ENCODE measurements at places on chromosomes 7 and 10.

DNA sequence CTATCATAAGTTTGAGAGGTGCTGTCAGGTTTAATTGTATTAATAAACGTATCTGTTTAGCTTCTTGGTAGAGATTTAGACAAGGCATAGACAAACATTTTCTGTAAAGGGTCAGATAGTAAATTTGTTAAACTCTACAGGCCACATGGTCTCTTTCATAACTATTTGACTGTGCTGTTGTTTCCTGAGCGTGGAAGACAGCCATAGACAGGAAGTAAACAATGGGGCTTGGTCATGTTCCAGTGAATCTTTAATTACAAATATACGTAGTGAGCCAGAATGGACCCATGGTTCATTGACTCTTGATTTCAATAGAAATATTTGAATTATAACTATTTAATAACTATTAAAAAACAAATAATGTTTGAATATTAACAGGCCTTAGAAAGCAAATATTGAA is 451.1 kb downstream of the SH2D4B start:
- no peak for DNase-seq

GRCh38 chr10:11510281-11510680 is 101.2 kb downstream of the USP6NL start:
- no peak for DNase-seq

DNA sequence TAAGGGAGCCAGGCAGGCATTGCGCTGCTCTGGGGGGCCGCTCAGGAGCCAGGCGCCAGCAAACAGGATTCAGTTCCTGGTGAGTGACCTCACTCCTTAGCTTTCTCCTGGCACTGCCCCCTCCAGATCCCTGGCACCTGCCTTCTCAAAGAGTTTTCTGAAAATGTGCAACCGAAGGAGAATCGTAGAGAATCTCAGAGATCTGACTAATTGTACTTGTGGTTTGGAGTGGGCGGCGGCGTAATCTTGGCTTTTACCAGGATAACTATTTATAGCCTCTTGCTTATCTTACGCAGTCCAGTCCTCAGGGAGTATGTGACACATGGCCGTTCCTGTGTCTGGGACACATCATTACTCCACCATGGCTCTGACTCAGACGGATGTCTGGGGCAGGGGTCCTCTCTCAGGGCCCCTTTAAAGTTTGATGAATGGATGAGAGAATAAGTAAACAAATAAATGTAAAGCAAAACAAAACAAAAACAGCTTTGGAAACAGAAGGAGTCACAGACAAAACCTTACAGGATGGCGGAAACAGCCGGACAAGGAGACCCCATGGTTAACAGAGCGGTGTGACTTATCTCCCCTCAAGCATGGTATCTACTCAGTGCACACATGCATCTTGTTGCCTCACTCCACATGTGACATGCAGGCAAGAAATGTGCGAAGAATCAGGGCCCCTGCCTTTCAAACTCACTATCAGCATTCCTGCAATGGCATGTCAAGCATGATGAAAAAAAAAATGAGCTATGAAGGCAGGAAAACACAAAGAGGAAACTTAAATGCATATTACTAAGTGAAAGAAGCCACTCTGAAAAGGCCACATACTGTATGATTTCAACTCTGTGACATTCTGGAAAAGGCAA is 99.7 kb downstream of the TNS3 start:
- no peak for DNase-seq

DNA sequence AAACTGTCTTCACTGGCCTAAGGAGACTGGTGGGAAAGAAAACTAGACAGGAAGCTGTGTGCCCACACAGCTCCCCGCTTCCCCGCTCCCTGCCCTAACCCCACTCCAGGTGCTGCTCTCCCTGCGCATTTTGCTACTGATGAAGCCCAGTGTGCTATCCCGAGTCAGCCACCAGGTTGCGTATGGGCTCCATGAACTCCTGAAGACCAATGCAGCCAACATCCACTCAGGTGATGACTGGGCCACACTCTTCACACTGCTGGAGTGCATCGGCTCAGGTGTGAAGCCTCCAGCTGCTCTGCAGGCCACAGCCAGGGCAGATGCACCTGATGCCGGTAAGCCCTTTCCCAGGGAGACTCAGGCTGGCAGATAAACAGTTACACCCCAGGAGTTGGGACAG is 20.3 kb upstream of the NFKB2 start:
- no peak for DNase-seq

- no peak for DNase-seq
Observed at GRCh38 chr10:49629431-49629881, 15.6 kb downstream of the CHAT start.

DNA sequence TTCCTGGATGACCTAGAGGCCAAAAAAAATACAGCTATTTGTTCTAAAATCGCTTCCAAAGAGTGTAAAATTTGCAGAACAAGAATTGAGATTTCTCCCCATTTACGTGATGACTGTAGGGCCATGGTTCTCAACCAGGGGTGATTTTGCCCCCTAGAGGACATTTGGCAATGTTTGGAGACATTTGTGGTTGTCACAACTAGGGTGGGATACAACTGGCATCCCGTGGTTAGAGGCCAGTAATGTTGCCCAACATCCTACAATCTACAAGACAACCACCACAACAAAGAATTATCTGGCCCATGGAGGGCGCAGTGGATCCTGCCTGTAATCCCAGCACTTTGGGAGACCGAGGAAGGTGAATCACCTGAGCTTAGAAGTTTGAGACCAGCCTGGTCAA is 22.8 kb upstream of the MALSU1 start:
- no peak for DNase-seq

DNA sequence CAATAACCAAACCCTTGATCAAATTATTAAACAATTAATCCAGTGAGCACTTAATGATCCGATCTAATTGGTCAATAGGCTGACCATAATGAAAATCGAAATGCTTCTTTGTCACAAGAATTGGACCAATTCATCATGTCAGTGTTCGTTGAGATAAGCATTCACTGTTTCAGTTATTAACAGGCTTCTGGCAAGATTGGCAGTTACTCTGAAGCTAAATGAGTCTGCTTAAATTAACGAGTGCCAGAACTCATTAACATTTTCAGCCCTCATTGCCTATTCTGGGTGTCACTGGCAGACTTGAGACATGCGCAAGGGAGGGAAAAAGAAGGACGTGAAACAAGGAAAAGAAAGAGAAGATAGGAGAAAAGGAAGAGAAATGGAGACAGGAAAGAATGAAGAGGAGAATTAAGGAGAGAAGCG is 30.7 kb upstream of the SLC26A3 start:
- DNase-seq = no peak

DNA sequence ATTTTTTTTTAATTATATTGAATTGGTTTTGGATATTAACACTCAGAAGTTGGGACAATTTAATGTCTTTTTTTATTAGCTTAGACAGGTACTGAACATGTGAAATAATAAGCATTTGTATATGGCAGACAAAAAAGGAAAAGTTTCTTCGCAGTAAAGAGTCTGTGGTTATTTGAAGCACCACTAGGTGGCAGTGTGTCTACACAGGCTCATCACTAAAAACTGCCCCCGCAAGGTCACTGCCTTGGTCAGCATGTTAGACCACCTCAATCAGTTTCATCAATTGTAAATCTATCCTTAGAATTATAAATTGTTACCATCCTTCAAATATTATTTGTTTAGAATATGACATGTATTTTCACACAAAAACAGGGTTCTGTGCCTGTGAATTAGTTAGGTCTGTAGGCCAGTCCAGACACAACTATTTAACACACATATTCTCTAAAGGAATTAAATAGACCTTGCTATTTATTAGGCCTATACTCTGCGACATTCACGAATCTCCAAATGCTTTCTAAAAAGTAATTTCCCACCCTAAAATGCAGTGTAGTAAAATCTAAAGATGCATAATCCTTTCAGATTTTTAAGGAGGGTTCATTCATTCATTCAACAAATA is 17.0 kb downstream of the PNLIPRP3 start:
- DNase-seq = peak; percentile 4

DNA sequence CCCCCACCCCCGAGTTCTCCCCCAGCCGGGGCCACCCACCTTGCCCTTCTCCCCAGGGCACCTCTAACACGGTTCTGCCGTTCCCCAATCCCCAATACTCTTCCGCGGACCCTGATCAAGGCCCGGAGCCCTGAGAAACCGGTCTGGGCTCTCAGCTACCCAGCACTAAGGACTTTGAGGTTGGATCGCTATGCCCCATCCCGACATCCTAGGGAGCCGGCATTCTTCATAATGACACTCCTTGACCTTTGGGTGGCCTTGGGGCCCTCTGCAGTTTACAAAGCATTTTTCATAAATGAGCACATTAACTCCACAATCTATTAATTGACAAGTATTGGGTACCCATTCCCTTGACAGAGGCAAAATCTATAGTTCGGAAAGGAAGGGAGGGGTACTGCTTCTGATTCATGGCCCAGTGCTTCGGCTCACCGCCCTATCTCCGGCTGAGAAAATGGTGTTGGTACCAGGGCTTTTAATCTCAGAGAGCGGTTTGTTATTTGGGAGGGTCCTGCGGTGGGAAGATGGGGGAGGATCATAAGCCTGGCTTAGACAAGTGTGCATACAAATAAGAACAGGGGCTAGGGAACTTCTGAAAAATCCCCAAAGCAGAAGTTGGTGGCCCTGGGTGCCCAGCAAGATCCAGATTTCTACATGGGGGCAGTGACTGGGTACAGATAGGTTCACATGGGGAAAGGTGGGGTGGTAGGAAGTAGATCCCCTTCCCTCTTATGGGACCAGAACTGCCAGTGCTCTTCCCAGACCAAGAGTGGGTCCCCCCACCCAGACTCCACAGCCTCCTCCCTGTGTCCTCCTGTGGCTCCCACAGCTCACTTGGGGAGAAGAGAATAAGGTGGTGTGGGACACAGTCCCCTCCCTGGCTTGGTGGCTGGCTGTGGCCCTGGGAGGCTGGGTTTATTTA is 3.2 kb downstream of the IMPDH1 start:
- DNase-seq = no peak

DNA sequence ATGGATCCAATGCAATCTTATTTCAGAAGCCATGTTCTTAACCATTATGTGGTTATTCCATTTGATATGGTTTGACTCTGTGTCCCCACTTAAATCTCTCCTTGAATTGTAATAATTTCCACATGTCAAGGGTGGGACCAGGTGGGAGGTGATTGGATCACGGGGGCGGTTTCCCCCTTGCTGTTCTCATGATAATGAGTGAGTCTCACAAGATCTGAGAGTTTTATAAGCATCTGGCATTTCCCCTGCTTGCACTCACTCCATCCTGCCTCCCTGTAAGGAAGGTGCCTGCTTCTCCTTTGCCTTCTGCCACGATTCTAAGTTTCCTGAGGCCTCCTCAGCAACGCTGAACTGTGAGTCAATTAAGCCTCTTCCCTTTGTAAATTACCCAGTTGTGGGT is 32.0 kb upstream of the TSPAN13 start:
- no peak for DNase-seq

GRCh38 chr10:76302961-76303630 is 871.7 kb downstream of the LRMDA start:
- peak; percentile 67 for DNase-seq

DNA sequence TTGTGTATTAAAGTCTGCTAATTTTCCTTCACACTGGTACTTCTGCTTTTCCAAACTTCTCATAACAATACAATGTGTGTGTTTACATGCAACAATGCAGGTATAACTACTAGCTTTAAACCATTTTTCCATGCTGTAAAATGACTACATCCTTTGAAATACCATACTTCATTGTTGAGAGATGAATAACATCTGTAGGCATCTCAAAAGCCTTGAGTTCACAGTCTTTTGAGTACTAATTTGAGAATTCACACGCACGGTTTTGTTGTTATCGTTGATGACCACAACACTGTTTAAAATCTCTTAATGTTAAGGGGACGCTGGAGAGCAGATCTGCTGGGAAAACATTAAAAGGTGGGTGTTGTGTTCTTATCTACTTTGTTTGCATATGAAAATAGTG is 37.4 kb downstream of the SEMA3A start:
- no peak for DNase-seq

DNA sequence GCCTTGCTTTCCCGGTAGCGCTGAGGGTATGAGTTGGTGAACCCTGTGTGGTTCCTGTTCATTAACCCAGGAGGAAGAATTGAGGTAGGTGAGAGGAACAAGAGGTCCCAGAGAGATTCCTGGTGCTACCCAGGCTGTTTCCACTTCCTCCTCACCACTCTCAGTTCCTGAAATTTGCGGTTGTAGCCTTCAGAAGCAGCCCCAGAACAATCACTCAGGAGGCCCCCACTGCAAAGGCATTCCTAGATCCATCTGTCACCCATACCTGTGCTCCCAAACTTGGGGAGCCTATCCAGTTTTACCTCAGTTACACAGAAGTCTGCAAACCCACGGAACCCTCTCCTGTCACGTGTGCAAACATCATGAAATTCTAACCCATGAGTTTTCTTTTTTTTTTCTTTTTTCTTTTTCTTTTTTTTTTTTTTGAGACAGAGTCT is 9.0 kb upstream of the PIP4K2A start:
- no peak for DNase-seq

DNA sequence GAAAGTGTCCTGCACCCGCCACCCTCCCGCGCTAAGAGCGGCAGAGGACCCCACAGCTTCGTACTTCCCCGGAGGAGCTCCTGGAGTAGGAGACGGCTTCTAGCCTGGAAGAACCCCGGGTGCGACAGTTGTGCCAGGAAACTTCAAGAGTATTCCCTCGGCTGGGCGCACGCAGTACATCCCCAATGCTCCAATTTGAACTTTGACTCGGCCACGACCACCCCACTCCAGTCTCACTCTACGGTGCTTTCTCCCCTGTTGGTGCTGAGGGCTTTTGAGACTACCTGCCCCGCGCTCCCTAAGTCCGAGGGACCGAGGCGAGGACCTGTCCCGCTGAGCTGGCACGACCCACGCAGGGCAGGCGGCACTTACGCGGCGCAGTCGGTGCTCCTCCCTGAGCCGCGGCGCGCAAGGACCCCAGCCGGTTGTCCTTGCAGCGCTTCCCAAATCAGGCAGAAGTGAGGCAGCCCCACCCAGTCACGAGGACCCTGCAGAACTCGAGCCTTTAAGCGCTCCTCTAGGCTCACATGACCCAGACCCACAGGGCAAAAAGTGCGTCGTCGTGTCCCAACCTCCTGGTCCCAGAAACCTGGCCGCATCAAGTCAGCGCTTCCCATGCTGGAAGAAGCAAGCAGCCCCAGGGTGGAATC is at the start of gene CPVL:
Gene CPVL, minus strand, starts transcription at position 481 of the 650 bp plus-strand sequence. CDS start 25,476 bp downstream, outside the sequence.
- no peak for DNase-seq

DNA sequence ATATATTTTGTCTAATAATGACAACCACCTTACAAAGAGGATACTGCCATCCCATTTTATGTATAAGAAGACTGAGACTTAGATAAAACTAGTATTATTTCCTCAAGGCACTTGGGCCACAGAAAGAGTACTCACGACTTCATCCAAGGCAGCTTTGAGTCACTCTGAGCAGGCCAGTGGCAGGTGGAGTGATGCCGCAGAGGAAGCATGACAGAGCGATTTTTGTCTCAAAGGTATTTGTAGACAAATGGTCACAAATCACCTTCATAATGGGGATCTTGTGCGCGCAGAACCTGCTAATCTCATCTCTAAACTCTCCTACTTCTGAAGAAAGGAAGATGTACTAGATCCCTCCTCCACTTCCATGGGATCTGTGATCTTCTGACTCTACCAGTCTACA is 113.2 kb upstream of the NAMPT start:
- DNase-seq = no peak

GRCh38 chr10:649798-650440 is 39.5 kb downstream of the DIP2C start:
- peak; percentile 67 for DNase-seq

Measured in right lung (tissue), 10 donors.